ENCODE measurements at places on chromosomes 12 and 14.

DNA sequence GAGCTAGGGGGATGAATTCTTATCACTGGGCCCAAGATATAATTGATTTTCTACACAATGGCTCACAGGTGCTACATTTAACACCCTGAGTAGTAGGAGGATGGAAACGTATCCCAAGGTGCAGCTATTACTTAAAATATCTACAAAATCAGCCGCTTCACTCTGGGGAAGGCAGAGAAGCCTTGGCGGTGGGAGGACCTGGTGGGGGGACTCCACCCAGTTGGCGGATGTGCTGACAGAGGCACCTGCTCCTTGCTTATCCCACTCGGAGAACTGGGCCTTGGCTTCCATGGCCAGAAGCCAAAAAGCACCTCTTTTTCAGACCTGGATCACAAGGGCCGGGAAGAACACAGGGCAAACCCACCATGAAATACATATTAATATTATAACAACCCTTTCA is 106.3 kb downstream of the OTX2 start:
- peak; percentile 46 for DNase-seq

- DNase-seq: no peak
Observed at GRCh38 chr12:63308671-63309070, 157.7 kb upstream of the AVPR1A start.

DNA sequence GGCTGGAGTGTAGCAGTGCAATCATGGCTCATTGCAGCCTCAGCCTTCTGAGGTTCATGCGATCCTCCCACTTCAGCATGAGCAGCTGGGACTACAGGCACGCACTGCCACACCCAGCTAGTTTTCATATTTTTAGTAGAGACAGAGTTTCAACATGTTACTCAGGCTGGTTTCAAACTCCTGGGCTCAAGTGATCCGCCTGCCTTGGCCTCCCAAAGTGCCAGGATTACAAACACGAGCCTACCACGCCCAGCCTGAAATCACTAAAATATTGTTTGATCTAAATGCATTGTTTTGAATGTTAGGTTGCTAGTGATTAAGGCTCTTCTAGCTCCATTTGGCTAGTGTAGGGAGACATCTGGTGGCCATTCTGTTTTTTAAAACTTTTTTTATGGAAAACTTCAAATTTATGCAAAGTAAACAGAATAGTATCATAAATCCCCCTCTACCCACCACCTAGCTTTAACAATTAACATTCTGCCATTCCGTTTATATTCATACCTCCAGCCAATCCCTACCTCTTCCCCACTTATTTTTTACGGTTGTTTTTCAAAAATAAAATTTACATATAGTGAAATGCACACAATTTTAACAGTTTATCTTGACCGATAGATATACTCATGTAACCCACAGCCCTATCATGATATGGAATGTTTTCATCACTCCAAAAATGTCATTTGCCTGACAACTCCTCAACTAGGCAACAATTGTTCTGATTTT is 37.8 kb downstream of the MYO1H start:
- DNase-seq: peak; percentile 42

GRCh38 chr14:26845151-26845818 is 247.5 kb upstream of the NOVA1 start:
- no peak for DNase-seq

DNA sequence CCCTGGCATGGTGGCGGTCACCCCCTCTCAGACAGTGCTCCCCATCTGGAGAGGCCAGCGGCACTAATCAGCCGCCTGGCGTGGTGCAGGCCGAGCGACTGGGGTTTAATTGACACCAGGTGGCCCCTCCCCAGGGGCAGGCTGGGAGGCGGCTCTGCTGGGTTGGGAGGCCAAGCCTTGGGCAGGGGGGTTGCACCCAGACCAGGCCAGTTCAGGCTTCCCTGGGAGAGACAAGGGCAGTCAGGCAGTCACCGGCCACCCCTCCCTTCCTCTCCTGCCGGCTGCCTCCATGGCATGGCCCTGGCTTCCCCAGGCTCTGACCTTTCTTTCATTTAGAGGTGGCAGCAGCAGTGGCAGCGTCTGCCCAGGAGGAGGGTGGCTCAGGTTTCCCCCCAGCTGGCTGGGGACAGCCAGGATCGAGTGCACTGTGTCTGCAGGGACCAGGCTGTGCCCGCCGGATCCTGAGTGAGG is 78.1 kb upstream of the NOS1 start:
- DNase-seq: no peak

- no peak for DNase-seq
Observed at GRCh38 chr12:13289653-13290289, 93.2 kb downstream of the EMP1 start.

- no peak for DNase-seq
Observed at GRCh38 chr12:41418586-41418985, 230.5 kb downstream of the PDZRN4 start.

- DNase-seq: no peak
Observed at GRCh38 chr12:119686776-119687175, 18.8 kb downstream of the PRKAB1 start.

GRCh38 chr12:94340573-94340972 is 119.1 kb downstream of the CEP83 start:
- no peak for DNase-seq

GRCh38 chr12:94261119-94261518 is 112.7 kb downstream of the PLXNC1 start:
- DNase-seq: no peak

- DNase-seq: peak; percentile 7
Observed at GRCh38 chr12:24478254-24478653, 470.6 kb downstream of the BCAT1 start.
